Frontal cortex (tissue), 4 donors: ENCODE measurements at places on chromosomes 4 and X.

DNA sequence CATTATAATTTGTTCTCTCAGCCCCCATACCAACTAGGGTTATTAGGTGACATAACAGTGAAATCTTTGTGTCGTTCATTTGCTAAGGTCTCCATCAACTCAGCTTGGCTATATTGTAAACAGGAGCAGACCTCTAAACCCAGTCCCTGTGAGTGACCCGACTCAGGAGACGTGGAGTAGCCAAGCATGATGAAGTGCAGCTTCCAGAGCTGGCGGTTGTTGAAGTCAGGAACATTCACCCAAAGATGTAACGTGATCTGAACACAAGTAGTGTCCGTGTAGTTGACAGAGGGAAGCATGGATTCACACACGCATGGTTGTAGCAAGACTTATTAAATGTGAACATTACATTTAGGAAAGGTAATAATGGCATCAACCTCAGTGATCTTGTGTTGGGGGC lies 102.3 kb downstream of the FAM193A start:
- DNase-seq, result no peak

GRCh38 chr4:153143527-153144348 lies 60.5 kb upstream of the TRIM2 start:
- DNase-seq, result no peak

- no peak for DNase-seq
These were observed 88.7 kb downstream of the ATP11C start for GRCh38 chrX:139844163-139844562.

GRCh38 chr4:119657111-119657611 lies 28.6 kb upstream of the PDE5A start:
- DNase-seq, result no peak

DNA sequence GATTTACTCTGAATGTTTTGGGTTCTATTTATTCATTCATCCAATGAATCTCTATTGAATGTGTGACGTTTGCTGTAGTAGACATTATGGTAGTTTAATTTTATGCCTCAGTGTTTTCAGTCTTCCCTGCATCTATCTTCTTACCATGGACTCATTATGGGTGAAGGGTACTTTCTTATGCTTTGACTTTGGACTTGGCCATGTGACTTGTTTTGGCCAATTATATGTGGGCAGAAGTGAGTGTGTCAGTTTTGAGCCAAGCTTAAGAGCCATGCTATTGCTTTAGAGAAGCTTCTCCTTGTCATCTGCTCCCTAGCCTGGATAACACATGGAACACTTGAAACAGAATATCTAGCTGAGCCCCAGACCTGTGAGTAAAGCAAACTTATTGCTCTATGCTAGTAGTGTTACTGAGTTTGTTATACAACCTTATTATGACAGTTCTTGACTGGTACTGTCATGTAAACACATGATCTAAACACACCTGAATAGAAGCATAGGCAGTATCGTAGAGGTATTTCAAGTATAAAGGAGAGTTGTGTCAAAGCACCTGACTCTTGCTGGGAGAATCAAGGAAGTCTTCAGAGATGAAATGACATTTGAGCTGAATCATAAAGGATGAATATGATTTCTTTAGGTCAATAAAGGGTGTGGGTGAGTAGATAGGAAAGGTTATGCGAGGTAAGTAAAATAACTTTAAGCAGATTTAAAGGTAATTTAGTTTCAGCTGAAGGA lies 128.4 kb downstream of the NAA11 start:
- no peak for DNase-seq

DNA sequence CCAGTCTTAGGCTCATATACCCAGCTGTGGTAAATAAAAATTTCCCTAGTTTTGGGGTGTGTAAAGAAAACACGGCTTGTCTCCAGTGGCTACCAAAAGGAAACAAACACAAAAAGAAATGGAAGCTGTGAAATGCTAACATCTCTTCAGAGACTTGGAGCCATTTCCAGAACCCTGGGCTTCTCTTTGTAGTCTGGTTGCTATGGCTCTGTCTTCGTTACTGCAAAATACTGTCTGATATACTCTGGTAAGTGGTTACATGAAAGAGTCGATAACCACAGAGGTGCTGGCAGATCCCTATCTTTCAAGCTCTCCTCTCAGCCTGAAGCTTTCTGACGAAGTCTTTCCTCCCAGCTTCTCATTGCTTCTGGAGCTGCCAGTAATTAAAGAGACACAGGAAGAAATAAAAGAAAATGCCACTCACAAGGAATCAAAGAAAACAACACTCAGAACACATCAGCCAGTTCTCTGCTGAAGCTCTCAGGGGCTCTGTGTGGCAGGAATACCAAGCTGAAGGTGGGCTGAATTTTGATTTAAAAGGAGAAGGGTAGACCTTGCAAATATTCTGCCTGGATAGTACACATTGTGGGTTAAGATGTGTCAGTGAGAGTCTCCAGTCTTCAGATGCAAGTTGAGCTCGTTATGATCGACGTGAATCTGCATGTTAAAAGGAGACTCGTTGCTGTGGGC lies 107.6 kb upstream of the FAM9C start:
- DNase-seq, result no peak

GRCh38 chrX:102129473-102129872 lies 4.0 kb downstream of the TCEAL2 start:
- no peak for DNase-seq

- DNase-seq, result no peak
These were observed 25.3 kb upstream of the NAF1 start for GRCh38 chr4:163191999-163192398.

DNA sequence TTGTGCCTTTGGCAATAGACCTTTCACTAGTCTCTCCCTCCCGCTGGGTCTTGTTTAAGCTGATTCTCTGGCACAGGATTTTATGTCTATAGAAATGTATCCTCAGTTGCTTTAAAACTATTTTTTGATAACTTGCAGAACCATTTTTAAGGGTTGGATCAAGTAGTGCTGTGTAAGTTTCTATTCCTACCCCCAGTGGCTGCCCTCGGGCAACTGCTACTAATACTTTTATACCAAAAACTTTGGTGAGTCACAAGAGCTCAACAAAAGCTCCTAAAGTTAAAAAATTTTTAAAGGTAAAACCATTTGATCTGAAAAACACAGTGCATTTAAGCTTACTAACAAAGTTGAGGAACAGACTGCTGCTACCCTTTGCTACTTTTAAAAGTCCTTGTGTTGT lies 1460.6 kb upstream of the PCDH7 start:
- no peak for DNase-seq

DNA sequence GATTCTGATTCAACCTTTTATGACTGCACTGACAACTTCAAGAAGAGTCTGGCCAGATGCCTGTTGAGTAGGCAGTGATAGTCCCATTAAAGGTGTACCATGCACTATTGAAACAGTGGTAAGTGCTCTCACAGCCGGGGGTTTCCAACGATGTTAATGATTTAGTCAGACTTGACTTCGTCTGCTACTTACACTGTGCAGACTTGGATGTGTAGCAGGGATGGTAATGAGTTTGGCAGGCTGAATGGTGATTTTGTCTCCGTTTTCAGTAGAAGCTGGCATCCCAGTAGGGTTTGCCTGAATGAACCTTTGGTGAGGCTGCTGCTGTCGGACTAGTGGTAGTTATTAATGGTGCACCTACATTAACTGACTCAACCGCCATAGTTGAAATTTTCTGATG lies 52.0 kb upstream of the TMSB15B start:
- no peak for DNase-seq

GRCh38 chr4:104743215-104743653 lies 248.5 kb upstream of the CXXC4 start:
- no peak for DNase-seq

DNA sequence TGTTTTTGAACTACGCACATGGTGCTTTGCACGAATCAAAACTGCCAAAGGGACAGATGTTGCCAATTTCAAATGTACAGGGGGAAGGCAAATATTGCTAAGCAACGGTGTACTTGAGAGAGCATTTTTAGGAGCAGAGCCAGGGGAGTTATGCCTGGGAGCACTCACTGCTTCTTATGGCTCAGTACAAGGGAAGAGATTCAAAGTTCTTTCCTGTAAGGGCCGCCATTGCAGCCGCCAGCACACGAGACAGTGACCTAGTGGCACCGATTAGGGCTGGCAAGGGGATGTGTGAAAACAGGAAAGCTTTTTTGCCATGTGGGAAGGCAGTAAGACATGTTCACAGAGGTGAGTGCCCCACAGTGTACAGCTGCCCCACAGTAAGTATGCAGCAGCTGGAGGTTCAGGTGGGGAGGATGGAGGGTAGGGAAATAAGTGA lies 133.8 kb downstream of the AFF1 start:
- no peak for DNase-seq

DNA sequence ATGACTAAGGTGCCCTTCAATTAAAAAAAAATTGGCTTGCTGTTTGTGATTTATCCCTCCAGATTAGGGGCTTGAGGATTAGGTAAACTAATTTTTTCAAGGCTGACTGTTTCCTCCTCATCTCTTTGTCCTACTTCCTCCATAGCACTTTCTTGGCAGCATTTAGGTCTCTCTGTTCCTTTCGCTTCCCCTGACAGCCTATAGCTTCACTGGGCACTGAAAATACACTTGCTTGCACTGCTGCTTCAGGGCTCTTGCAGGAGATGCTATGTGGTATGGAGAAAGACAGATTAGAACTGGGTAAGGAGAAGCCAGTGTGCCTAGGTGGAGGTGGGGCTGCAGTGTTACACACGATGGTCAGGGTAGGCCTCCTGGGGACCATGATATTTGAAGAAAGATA lies 112.3 kb upstream of the SFRP2 start:
- no peak for DNase-seq

- no peak for DNase-seq
These were observed 111.4 kb downstream of the SORBS2 start for GRCh38 chr4:185700630-185701029.

DNA sequence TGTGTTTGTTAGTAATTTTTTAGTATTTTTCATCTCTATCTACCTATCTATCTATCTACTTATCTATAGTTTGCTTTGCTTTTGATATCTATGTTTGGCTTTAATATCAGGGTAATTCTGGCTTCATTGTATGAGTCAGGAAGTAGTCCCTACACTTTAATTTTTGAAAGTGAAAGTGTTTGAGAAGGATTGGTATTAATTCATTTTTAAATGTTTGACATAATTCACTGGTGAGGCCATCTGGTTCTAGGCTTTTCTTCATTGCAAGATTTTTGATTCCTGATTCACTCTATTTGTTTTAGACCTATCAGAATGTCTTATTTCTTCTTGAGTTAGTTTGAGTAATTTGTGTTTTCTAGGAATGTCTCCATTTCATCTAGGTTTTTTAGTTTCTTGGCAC lies 20.2 kb upstream of the TCP11X2 start:
- DNase-seq, result no peak

DNA sequence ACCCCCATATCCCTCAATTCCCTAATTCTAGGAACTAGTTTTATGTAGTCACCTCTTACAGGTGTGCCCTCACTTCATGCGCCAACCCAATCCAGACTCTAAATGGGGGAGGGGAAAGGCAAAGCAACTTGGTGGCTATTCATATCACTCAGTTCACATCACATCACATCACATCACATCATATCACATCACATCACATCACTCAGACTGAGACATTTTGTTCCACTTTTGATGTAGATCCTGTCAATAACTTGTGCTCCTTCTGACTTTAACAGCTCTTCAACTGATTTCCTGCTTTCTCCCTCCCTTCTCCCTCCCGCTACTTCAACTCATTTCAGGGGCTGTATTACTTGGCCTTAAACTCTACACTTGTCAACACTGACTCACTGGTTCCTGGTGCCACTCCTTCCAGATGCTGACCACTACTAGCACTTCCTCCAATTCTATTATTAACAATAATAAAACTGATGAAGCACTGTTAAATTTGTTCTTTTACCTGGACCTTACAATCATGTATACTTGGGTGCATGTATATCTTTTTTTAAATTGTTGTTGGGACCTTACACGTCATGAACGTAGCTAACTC lies 29.1 kb upstream of the PLS3 start:
- no peak for DNase-seq

DNA sequence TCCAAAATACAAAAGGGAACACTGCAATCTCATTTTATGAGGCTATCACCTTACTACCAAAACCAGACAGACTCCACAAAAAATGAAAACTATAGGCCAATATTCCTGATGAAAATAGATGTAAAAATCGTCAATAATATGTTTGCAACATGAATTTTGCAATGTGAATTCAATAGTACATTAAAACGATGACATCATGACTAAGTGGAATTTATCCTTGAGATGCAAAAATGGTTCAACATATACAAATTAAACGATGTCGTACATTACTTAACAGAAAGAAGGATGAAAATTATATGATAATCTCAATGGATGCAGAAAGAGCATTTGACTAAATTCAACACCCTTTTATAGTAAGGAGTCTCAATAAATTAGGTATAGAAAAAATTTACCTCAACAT lies 123.0 kb downstream of the AREG start:
- DNase-seq, result no peak

GRCh38 chr4:38367642-38368174 lies 296.3 kb upstream of the KLF3 start:
- DNase-seq, result no peak
